ENCODE measurements at places on chromosomes 3 and 15. TPM values are rescaled to one million over a fixed set of nuclear protein-coding genes. Genes with fewer than 3 reads are reported as not detected.

The CEMIP gene
- 324 TPM for total RNA-seq

DNA sequence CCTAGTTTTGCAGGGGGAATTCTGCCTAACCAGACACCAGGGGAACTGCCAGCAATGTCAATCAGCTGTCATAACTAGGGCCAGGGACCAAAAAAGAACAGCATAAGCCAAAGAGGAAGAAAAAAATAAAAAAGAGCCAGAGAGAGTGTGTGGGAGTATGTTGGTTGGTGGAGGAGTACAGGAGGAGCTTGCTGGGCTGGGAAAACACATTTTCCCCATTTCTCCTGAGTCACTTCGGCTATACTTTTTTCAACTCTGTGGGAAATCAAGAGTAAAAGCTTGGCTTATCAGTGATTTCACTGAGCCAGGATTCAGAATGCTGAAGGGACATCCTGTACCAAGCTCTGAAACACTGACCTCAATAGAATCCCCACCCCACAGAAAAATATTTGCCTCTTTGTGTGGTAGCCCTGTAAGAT is 144.7 kb upstream of the DPH6 start:
- peak; percentile 87 for DNase-seq

GRCh38 chr3:182052332-182052731 is 340.6 kb downstream of the SOX2 start:
- DNase-seq, result no peak

The ACP3 gene
- total RNA-seq, result 3.5 TPM

The NMB gene
- 3.6 TPM for total RNA-seq

The P3H2 gene
- total RNA-seq, result 4.6 TPM

- DNase-seq, result no peak
These were observed 195.0 kb upstream of the EPHA3 start for GRCh38 chr3:88912294-88912877.

DNA sequence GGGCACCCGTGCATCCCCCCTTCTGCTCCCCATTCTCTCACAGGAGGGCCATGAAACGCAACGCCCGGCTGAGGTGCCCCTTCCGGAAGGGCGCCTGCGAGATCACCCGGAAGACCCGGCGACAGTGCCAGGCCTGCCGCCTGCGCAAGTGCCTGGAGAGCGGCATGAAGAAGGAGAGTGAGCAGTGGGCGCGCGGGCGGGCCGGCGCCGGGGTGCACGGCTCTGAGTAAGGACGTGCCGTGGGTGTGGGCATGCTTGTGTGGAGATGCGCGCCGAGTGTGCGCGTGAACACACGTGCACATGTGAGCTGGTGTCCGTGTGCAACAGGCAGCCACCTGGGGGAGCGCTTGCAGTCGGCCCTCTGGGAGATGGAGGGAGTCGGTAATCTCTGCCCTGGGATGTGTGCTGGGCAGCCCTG is 28.1 kb downstream of the NR1I2 start:
- DNase-seq, result peak; percentile 39

GRCh38 chr3:64595253-64595694 is 92.5 kb downstream of the ADAMTS9 start:
- peak; percentile 97 for DNase-seq

DNA sequence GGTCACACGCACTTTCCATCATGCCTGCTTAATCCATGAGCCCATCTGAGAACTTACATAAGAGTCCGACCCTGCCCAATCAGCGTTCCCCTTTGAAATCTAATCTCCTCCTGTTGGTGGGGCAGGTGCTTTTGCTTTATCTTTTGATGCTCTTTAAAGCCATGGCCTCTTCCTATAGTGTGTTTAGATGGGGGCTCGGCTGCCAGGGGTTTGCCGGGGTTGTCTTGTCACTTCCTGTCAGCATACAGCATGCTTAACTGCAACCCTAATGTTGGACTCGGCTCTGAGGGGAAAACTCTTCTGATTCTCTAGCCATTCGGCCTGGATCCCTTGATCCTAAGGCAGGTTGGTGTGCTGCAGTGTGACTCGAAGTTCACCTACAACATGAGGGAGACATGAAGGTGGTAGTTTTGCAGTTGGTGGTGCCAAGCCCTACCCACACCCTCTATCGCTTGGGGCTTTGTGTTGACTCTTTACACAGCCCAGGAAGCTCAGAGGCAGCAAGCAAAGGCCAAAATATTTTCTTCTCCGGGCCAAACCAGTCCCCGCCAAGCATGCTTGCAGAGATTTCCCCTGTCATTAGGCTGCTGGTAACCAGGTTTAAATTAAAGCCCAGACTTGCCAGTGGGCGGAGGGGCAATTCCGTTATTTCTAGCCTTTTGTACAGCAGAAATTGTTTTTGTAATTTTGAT is 218.7 kb downstream of the FEZF2 start:
- no peak for DNase-seq

DNA sequence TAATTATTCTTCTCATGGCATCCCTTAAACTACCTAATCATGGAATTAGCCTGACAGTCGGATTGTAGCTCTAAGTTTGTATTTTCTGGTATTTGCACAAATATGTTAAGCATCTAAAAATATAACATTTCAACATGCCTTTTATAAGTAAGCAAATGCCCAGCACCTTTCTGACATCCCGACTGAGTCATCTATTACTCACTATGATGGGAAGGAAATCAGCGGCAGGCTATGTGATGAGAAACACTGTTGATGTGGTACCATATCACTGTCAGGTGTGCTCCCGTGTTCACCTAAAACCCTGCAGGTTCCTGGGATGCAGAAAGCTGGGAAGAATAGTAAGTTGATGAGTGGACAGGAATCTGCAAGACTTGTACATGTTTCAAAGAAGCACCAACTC is 367.8 kb upstream of the IL12A start:
- peak; percentile 87 for DNase-seq

DNA sequence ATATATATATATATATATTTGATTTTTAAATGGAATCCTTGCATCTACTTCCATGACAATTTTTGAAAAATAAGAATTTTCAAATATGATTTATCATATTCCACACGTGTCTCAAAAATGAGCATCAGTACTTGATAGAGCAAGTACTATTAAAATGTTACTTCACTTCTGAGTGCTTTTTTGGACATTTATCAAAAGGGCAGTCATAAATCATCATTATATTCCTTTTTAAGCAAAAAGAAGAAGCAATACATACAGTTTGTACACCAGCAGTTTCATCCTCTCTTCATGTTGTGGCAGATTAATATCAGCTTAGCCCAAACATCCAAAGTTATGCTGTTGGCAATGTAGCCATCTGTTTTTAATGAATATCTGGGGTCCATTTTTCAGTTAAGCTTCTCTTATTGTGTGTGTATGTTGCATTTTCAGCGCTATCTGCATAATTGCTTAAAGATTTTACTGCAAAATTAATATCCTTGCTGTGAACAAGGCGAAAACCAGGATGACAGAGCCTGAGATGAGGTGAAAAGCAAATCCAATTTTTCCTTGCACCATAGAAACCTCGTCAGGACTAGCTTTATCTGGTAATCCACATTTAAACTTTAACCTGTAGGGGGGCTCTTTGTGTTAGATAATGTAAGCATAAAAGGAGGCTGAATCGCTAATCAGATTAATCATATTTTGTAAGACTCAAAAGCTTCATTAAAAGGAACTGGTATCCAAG is 604.9 kb upstream of the AGTR1 start:
- DNase-seq, result no peak

DNA sequence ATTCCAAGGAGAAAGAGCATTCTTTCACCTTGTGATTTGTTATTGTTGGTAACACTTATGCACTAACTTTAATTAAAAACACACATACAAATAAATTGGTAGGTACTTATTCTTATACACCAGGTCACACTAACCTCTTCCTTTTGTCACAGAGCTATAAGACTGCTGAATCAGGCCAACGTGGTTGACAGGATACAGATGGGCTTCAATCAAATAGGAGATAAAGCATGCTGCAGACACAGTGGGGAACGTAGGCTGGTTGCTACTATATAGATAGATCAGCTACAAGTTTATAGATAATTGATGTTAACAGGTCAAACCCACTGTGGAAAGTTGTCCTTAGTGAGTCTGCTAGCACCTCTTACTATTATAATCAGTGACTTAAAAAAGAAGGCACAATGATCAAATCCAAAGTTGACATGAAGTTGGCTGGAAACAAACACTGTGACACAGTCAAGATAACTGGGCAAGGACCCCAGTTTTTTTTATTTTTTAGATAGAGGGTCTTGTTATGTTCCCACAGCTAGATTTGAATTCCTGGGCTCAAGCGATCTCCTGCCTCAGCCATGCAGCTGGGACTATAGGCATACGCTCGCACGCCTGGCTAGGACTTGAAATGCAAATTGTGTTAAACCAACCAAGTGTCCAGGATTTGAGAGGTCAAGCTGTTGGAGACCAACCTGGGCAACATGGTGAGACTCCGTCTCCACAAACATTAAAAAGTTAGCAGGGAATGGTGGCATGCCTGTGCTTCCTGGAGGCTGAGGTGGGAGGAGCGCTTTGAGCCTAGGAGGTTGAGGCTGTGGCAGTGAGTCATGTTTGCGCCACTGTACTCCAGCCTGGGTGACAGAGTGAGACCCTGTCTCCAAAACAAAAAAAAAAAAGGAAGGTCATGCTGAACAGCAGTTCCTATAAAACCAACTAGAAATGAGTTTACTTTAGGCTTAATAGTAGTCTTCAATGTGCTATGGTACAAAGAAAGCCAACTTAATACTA is 97.9 kb upstream of the MEX3B start:
- DNase-seq, result no peak

The KBTBD12 gene
- not detected for total RNA-seq

DNA sequence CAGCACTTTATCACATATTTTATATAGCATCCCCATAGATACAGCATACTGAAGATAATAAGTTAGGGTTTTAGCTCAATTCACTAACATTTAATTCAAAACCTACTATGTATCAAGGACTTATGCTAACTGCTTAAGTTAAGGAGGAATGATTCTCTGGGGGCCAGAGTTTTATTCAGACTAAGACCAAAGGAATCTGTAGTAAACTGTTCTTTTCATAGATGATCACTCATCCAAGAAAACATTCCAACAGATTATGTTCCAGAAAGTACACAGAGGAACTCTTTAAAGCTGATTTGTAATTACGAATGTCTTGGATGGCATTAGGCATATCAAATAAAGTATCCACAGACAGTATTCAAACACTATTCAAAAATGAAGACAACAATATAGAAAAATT is 226.4 kb downstream of the SCAPER start:
- DNase-seq, result peak; percentile 61

- DNase-seq, result no peak
These were observed 12.3 kb downstream of the BOC start for GRCh38 chr3:113223475-113224281.

DNA sequence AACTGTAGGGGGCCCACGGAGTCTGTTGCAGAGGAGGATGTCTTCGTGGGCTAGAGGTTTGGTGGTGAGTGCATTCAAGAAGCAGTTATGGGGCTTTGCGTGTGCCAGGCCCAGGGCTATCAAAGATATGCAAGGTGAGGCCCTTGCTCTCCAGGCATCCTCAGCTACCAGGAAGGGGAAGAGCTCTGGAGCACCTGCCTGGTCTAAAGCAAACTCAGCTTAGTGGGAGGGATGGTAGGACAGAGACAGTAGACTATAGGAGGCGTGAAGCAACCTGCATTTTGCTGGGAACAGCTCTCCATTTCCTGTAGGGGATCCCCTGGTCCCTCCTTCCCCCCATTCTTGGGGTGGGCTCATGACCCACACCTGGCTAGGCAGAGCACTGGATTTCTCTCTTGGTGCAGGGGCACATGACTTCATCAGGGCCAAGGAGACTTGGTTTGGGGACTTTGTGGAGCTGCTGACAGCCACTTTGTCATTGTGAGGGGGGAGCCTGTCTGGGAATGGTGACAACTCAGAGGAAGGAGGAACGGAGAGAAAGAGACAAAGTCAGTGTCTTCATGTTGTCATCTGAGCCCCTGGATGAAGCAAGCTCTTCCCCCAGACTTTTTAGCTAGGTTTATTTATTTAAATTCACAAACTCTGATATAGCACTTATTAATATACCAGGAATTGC is 8.6 kb upstream of the EEFSEC start:
- no peak for DNase-seq

All from fibroblast of lung (primary cell).